ENCODE measurements at places on chromosomes 13 and 19.

DNA sequence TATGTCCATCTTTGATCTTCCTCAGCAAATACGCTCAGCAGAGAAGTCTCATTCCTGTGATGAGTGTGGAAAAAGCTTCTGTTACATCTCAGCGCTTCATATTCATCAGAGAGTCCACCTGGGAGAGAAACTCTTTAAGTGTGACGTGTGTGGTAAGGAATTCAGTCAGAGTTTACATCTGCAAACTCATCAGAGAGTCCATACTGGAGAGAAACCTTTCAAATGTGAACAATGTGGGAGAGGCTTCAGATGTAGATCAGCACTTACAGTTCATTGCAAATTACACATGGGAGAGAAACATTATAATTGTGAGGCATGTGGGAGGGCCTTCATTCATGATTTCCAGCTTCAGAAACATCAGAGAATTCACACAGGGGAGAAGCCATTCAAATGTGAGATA is 5.7 kb upstream of the ZNF284 start:
- no peak for ATAC-seq

- no peak for ATAC-seq
Measured at GRCh38 chr13:37070145-37070695, 10.7 kb upstream of the SUPT20H start.

GRCh38 chr13:51764184-51765141 is 39.5 kb downstream of the DHRS12 start:
- ATAC-seq: peak; percentile 93

- ATAC-seq: peak; percentile 6
Measured at GRCh38 chr13:113995051-113995601, 21.2 kb upstream of the C13orf46 start.

DNA sequence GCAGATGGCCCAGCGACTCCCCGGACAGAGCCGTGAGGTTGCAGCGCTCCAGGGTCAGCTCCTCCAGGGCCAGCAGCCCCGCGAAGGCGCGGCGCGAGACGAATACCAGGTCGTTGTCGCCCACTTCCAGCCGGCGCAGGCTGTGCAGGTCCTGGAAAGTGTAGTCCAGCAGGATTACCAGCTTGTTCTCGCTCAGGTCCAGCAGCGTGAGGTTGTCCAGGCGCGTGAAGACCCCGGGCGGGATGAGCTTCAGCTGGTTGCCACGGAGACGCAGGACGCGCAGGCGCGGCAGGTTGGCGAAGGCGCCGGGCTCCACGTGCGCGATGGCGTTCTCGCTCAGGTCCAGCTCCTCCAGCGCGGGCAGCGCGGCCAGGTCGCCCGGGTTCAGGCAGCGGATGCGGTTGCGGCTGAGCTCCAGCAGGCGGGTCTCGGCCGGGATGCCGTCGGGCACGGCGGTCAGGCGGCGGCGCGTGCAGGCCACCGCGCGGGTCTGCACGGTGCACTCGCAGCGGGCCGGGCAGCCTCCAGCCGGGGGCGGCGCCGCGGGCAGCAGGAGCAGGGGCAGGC is 9.3 kb upstream of the PEAK3 start:
- no peak for ATAC-seq

- no peak for ATAC-seq
Measured at GRCh38 chr19:11747277-11747676, 8.5 kb upstream of the ZNF823 start.

GRCh38 chr13:98358937-98359336 is 181.9 kb upstream of the RNF113B start:
- no peak for ATAC-seq

DNA sequence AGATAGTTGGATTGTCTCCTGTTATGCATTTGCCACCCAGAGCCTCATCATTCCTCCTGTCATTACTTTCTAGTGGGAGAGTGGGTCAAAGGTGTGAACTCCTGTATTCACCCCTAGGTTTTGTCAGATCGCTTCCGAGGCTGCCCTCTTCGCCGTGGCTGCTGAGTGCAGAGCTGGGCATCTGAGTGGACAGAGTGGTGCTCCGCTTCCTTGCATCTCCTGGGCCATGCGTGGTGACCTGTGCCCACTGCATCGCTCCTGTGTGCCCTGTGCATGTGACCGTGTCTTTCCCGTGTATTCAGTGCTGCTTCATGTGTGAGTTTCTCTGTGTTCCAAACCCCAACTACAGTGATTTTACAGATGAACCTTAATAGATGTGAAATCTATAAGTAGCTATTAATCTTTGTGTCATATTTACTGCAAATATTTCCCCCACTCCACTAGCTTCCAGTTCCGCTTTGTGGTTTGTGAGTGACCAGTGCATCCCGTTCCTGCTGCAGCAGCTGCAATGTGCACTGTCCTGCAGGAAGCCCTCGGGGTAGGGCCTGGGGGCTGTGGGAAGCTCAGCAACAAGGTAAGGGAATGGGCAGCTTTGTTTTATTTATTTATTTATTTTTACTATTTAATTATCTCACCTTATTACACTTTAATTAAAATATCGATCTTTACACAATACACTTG is 53.1 kb downstream of the C13orf46 start:
- ATAC-seq: no peak

- ATAC-seq: peak; percentile 6
Measured at GRCh38 chr19:1266916-1267476, 2.1 kb upstream of the CIRBP start.

GRCh38 chr19:8403098-8403819 is 9.8 kb upstream of the MARCHF2 start:
- ATAC-seq: no peak

DNA sequence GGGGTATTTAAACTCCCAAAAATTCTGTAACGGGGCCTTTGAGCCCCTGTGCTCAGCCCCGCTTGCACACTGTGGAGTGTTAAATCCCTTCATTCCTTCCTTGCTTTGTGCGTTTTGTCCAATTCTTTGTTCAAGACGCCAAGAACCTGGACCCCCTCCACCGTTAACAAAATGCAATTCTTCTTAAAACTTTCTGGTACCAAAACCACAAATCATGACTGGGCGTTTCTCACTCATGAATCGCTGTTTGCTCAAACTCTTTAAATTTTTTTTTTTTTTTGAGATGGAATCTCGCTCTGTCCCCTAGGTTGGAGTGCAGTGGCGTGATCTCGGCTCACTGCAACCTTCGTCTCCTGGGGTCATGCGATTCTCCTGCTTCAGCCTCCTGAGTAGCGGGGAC is 881 bp downstream of the ZNF20 start:
- no peak for ATAC-seq

DNA sequence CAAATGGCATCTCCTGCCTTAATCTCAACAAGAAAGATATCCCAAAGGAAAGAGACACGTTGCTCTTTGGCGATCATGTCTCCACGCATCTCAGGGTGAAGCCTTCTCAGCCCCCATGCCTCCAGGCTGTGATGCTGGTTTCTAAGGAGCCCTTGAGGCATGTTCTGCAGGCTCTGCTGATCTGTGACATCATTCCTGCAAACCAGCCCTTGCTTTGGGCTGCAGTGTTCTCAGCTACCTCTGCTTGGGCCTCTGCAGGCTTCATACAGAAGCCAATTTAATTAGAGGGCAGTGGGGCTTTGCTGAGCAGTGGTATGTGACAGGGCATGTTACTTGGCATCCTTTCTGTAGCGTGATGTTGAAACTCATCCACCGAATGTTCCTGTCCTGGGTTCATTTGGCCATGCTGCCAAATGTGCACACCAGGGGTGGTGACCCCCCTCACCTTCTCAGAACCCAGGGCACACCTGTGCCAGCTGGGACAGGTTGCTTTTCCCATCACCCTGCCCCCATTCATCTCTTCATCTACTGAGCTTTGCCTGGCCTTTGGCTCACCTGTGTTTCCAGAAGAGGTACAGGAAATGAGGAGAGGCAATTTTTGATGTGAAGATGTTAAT is 230.9 kb downstream of the TEX29 start:
- no peak for ATAC-seq

GRCh38 chr13:77893066-77893465 is 25.6 kb downstream of the EDNRB start:
- ATAC-seq: no peak

GRCh38 chr13:20206065-20206697 is 13.4 kb upstream of the GJB2 start:
- no peak for ATAC-seq

GRCh38 chr13:44894001-44894770 is 95.1 kb downstream of the NUFIP1 start:
- ATAC-seq: no peak

GRCh38 chr19:41249707-41250423 is 14.3 kb upstream of the HNRNPUL1 start:
- no peak for ATAC-seq

DNA sequence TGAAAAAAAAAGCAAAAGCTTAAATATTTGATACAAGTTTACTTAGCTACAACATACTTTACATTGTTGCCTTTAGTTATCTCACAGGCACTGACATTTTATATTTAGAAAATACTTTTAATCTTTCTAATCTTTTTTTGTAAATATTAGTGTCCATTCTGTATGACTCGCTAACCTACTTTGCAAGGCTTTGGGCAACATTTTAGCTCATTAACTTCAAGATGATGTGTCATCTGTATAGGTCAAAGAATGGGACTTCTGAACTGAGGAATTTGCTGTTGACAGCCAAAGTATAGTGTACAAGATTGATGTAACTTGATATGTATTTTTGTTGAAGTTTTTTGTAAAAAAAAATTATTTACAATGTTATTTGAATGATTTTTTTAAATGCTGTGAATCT is 2.7 kb upstream of the C1QTNF9 start:
- no peak for ATAC-seq

- ATAC-seq: no peak
Measured at GRCh38 chr13:51412431-51412830, 40.4 kb downstream of the INTS6 start.

GRCh38 chr13:32905063-32905863 is 111.0 kb upstream of the KL start:
- no peak for ATAC-seq

DNA sequence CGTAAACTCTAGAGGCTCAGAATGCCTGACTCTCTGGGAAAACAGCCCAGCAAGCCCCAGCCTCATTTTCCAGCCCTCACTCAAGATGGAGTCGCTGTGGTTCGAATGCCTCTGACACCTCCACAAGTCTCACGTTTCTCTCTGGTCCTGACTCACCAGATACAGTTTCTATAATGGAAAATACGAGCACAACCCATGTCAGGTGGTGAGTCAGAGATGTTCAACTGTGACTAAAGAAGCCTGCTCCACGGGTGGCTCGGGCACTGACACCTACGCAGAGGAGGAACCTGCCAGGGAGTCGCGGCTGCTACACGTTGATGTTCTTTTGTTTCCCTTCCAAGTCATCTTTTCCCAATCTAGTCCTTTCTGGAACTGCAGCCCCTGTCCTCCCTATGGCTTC is 87.1 kb upstream of the STK24 start:
- ATAC-seq: no peak

DNA sequence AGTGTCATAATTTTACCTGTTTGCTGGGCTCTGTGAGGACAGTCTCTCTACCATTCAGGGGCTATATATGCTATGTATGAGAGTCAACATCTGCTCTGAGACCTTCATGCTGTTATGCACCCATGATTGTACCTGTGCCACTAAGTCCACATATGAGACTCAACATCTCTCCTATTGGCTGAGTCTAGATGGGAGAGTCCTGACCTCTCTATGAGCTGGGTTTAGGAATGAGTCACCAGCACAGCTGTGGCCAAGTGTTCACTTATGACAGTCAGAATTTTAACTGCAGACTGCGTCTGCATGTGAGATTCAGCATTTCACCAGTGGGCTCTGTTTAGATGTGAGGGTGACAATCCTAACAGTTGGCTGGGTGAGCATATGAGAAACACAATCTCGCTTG is 49.5 kb downstream of the ZNF729 start:
- ATAC-seq: no peak

GRCh38 chr19:48878196-48879024 is 6.2 kb downstream of the PPP1R15A start:
- ATAC-seq: peak; percentile 17

DNA sequence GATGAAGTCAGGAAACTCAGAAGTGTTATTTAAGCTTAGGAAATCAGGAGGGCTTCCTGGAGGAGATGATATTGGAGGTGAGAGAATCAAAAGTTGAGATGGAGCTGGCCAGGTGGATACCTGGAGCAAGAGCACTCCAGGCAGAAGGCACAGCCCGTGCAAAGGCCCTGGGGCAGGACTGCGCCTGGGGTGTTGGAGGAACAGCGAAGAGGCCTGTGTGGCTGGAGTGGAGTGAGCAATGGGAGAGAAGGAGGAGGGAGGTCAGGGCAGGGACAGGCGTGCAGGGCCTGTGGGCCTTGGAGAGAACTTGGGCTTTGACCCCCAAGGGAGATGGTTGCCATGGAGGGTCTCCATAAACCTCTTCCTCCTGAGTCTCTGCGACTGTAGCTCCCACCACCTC is 42.1 kb downstream of the ZNRF4 start:
- ATAC-seq: no peak

DNA sequence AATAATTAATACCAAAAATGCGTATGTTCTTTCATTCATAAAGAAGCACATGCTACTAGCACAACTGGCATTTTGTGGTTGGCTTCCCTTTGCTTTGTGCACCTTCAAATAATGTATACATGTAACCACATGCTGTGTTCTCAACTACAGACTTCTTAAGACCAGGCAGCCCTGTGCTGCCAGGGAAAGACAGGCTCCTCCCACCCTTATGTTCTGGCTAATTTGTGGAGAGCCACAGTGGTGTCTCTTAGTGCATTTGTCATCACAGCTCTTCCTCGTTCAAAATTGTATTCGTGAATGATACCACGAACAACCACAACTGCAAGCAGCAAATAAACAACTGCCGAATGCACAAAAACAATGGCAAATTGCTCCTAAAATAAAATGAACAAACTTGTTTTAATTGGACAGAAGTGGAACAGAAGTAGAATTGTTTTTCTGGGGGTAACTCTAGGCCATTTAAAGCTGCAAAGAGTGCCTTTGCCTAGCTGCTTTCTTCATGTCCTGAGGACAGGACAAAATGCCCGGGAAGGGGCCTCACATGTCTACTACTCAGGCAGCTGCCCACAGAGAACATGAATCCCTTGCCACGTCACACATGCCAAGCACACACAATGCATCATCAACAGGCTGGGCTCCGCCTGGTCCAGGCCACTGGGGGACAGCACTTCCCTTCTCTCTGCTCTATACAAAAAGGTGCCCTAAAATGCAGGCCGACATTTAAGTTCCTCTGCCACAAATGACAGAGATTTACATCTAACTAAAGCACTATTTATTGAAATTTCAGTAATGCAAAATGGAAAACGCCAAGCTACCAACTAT is 21.7 kb downstream of the IRS2 start:
- no peak for ATAC-seq

DNA sequence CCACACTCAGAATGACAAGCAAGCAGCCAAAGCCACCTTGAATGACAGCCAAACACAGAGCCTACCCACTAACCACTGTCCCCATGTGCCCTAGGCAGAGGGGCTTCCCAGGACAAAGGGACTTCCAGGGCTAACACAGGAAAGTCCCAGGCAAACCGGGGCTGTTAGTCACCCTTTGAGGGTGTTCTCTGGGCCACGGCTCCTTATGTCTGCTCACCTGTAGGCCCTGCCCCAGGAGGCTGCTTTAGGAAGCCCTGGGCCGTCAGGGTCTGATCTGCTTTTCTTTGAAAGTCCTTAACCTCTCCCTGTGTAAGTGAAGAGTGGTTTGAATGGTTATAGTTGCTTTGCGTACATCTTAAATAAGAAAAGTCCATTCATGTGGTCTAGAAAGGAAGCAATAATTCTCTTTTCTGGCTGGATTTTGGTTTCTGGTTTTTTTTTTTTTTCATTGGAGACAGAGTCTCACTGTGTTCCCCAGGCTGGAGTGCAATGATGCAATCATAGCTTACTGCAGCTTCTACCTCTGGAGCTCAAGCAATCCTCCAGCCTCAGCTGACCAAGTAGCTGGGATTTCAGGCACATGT is 161.4 kb downstream of the EFNB2 start:
- ATAC-seq: no peak

- ATAC-seq: no peak
Measured at GRCh38 chr13:46605825-46606554, 53.0 kb downstream of the LRCH1 start.
